HT1080 (cell line): ENCODE measurements at places on chromosomes 4 and X.

DNA sequence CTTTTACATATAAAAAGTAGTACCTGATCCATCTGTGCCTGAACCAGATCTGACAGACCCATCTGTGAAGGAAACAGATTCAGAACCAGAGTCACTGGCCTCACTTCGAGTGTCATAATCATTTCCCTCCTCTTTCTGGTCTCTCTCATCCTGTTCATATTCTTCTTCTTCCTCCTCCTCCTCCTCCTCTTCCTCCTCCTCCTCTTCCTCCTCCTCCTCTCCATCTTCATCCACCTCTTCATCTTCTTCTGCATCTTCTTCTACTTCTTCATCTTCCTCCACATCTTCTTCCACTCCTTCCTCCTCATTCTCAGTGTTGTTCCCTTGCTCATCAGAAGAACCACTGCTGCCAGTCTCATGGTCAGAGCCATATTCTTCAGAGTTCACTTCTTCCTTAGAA lies 12.9 kb downstream of the YTHDC1 start:
- DNase-seq = no peak

GRCh38 chrX:136711147-136711546 lies 63.2 kb downstream of the CD40LG start:
- peak; percentile 50 for DNase-seq

- DNase-seq = no peak
Observed at GRCh38 chrX:68640661-68641060, 6.8 kb upstream of the STARD8 start.

DNA sequence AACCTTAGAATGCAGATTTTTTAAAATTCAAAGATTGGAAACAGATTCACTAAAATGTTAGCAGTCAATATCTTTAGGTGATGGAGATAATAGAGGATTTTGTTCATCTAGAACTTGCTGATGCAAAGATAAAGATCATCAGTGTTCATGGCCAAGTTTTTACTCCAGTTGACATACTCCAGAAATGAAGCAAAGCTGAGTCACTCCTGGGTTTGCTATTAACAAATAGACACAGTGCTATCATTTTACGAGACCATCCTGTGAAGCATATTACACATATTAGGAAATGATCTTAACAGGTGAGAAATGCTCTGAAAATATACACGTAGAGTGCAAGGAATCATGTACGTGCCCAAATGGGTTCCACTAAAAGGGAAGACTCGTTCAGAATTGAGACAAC lies 170.6 kb upstream of the FAM9B start:
- DNase-seq = peak; percentile 26

GRCh38 chr4:70488748-70489147 lies 16.8 kb downstream of the MUC7 start:
- DNase-seq = no peak

DNA sequence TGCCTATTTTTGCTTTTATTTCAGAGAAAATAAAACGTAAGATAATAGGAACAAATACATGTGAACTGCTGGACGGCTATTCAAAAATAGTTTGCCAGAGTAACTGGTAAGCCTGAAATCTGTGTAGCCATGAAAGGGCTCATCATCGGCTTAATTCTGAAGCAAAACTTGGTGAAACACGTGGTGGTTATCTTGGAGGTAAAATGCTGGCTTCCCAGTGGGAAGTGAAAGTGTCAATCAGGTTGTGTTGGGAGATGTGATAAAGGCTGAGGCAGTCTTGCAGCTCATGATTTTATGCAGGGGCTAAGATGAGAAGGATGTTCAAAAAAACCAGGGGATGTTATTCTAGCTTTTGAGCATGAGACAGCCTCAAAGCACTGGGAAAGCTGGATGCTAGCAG lies 36.1 kb upstream of the TLR2 start:
- DNase-seq = no peak

GRCh38 chr4:98845960-98846359 lies 83.0 kb downstream of the EIF4E start:
- no peak for DNase-seq

DNA sequence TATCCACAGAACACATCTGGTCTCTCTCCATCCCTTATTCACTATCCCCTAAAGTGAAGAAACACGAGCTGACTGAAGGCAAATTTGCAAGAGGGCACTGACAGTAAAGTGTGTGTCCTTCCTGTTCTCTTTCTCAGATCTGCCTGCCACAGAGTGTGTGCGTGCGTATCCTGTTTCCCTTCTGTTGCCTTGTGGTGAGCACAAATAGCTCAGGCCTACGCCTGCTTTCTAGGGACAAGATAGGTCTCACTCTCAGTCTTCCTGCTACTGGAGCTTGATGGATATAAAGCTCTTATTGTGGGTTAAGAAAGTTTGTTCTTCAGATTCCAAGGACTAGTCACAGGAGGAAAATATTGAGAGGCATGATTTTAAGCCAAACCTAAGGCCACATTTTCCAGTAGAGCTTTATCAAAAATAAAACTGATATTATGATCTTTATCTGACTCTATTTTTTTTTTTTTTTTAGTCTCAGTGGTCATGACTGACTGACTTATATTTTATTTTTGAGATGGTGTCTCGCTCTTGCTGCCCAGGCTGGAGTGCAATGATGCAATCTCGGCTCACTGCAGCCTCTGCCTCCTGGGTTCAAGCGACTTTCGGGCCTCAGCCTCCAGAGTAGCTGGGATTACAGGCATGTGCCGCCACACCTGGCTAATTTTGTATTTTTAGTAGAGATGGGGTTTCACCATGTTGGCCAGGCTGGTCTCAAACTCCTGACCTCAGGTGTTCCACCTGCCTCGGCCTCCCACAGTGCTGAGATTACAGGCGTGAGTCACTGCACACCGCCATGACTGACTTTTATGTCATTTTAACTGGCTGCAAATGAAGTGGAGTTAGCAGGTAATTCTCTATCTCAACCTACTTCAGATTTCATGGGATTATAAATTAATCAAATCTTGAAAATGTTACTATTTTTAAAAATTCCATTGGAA lies 140.3 kb upstream of the SH3RF1 start:
- peak; percentile 82 for DNase-seq

DNA sequence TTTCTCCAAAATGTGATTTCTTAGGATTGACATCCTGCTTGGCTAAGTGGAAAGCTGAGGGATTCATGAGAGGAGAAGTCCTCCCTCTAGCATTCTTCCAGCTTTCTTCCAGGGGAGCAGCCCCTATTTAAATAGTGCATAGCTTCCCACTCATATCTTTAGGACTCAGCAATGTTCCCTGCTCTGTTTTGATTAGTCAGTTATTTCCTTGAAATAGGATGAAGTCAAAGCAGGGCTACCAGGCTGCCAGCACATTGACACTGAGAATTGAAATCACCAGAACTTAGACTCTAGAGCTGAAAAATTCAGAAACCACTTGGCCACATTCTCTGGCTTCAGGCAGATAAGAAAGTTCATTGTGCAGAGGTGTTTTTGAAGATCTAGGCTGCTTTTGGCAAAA lies 74.7 kb upstream of the SMAD1 start:
- no peak for DNase-seq

DNA sequence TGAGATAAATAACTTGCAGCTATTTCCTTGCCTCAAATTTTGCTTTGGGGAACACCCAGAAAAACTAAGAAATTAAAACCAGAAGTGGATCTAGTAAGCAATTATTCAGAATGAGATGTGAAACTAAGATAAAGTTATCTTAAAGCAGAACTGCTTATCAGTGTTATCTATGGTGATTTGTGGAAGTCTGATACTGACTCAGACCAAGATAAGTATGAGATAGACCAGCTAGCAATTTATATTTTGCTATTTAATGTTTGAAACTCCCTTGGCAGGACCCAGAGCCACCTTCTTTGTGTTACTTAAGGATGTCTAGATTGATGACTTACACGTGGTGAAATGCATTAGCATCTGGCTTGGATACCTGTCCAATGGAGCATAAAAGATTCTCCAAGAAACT lies 368.1 kb downstream of the EPHA5 start:
- no peak for DNase-seq

DNA sequence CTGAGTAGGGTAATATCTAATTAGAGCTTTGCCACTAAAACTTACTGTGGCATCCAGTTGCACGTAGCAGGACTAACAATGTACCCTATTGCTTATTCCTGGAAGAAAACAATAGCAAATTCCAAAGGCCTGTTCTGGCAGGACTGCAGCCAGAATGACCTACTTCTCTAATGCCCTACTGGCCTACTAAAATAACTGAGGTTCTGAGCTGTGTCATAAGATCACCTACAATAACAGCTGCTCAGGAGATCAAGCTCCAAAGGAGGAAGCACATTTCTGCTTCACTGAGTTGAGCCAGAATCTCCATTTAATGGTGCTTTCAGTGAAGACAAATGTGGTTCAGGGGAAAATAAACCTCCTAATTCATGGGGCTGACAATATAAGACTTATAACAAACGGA lies 42.2 kb upstream of the CXCL8 start:
- DNase-seq = no peak

GRCh38 chr4:111994392-111994791 lies 150.9 kb upstream of the FAM241A start:
- no peak for DNase-seq

DNA sequence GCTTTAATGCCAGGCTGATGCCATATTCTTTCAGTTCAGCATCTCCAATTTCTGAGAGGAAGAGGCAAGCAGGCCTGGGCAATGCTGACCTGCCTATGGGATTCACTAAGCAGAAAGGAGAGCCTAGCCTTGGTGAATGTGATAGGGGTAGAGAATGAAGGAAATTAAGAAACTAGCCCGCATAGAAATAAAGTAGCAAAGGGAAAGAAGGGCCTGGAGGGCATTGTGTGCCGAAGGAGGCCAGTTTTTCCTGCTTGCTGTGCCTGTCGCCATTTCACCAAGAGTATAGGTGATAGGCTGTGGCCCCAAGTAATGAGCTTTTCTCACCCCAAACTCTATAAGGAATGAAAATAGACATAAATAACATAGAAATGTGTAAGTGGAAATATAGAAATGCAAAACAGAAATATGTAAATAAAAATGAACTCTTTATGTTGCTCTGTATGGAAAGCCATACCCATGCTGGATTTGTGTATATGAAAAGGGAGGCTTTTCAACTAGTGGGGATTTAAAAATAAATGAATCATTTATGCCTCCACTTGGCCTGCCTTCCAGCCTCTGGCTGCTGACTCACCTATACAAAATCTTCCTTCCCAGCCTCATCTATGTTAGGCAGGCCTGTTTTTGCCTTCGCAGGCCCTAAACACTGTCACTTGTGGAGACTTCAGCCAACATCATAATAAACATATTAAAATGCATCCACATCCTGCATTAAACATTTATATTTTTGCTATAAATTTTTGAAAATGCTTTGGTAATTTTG lies 5.1 kb upstream of the OCRL start:
- DNase-seq = peak; percentile 50

DNA sequence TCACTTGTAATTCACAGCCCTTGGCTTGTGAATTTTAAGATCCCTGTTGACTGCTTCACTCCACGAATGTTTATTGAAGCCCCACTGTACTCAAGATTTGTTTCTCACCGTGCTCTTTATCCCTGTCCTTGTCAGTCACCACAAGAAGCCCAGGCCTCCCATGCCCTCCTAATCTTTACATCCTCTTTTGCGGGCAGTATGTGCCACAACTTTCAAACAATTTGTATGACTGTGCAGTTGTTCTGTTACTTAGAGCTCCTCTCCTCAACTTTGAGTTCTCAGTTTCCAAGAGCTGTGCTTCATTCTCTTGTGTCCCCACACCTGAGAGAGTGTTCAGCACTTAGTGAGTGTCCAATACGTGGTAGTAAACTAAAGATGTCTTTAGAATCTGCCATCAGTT lies 467.7 kb downstream of the NKX6-1 start:
- peak; percentile 1 for DNase-seq

- peak; percentile 1 for DNase-seq
Observed at GRCh38 chrX:101931136-101931487, 715 bp downstream of the ZMAT1 start.

DNA sequence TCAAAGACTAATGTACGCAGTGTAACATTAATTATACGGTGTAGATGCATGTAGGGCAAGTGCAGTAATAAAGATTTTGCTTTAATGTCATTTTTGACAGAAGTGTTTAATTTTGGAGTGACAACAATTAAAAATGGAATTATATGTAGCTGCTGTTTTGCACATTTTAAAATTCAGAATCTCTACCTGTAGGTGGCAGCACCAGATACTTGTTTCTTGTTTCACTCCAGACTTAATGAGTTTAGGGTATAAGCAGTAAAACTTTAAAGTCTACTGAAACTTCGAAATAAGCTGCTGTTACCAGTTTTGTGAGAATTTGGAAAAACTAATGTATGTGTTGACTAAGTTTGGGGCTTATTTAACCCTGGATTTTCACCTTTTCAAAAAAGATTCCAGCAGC lies 144.9 kb downstream of the POLA1 start:
- DNase-seq = peak; percentile 4

- DNase-seq = no peak
Observed at GRCh38 chr4:113687067-113687718, 74.3 kb downstream of the CAMK2D start.

GRCh38 chr4:114109776-114110175 lies 130.3 kb upstream of the ARSJ start:
- DNase-seq = no peak

DNA sequence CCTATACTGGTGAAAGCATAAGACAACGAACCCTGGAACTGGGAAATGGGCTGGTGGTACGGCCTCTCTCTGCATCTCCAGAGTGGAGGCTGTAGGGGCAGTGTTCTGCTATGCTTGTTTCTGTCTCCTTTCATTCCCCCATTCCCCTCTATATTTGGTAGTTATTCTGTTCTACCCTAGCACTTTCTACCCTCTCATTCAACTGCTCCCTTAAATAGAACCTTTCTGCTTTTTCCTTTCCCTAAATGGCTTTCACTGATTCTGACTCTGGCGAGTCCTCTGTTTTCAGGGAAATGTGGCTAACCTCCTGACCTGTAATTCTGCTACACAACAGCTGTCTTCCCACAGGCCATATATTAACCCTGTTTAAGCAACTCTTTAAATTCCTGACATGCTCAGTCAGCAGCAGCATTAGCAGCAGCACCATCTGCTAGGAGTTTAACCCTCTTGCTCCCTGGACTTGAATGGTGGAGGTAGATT lies 94.2 kb downstream of the CXCL13 start:
- peak; percentile 83 for DNase-seq

DNA sequence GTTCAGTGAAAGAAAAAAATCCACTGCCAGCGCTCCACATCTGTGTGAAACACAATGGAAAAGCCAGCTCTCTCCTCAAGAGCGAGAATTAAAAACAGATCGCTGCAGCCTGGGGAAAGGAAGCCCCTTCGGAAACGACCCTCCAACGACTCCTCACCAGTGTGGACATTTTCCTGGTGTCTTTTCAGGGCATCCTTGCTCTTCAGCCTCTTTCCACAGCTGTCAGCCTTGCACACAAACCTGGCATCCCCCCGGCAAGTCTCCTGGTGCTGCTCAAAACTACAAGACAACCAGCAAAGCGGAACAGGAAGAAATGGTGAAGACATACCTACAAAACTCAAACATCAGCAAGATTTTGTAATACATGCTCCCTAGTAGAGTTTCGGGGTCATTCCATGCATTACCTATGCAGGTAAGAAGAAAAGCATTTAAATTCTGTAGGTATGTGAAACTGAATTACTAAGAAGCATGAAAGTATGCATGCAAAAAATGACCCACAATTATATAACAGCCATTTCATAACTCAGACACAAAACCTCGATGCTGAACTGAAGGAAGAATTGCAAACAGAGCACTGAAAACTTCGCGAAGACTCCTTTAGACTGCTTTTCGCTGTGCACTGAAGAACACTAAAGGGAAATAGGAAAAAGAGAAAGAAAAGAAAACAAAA lies 106.1 kb downstream of the PRDM5 start:
- no peak for DNase-seq
